ENCODE measurements at places on chromosomes 3 and 15.

GRCh38 chr3:192747746-192748145 lies 20.4 kb upstream of the FGF12 start:
- no peak for DNase-seq
- H3K4me3 ChIP-seq: no peak overlapping the region
- no peaks in the 10 kb centered on the region for H3K27me3 ChIP-seq
- H3K4me1 ChIP-seq: peaks cover 10% of the 10 kb centered on the region
- H3K36me3 ChIP-seq: peaks cover 3% of the 10 kb centered on the region

DNA sequence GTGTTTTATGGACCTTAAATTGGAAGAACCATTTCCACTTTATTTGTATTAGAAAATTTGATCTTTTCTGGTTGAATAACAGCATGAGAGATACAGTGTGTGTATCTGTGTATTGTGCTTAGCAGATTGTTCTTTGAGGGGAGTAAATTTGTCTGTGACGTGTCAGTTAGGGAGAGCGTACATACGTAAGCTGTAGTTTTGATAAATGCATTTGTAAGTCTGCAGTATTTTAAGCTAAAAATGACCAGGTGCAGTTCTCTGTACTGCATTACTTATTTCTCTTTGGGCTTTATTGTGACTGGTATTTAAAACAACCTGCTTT lies 264.8 kb downstream of the ROBO2 start:
- H3K27ac ChIP-seq: no peak overlapping the region
- DNase-seq: no peak
- no peak overlapping the region for H3K4me3 ChIP-seq
- peaks cover 12% of the 10 kb centered on the region for H3K4me1 ChIP-seq
- no peaks in the 10 kb centered on the region for H3K27me3 ChIP-seq

- no peak overlapping the region for H3K27ac ChIP-seq
- H3K36me3 ChIP-seq: no peaks in the 10 kb centered on the region
- H3K27me3 ChIP-seq: no peaks in the 10 kb centered on the region
- DNase-seq: no peak
- H3K4me1 ChIP-seq: peaks cover 10% of the 10 kb centered on the region
- no peak overlapping the region for H3K4me3 ChIP-seq
Measured at GRCh38 chr15:48601095-48601494, 44.4 kb downstream of the FBN1 start.

GRCh38 chr3:15796771-15797641 lies 773 bp downstream of the ANKRD28 start:
- H3K36me3 ChIP-seq: peaks cover 4% of the 10 kb centered on the region
- H3K4me3 ChIP-seq: peak overlapping the region; percentile 84
- peak overlapping the region; percentile 92 for H3K27ac ChIP-seq
- H3K4me1 ChIP-seq: peaks cover 41% of the 10 kb centered on the region
- DNase-seq: peak; percentile 5
- no peaks in the 10 kb centered on the region for H3K27me3 ChIP-seq

DNA sequence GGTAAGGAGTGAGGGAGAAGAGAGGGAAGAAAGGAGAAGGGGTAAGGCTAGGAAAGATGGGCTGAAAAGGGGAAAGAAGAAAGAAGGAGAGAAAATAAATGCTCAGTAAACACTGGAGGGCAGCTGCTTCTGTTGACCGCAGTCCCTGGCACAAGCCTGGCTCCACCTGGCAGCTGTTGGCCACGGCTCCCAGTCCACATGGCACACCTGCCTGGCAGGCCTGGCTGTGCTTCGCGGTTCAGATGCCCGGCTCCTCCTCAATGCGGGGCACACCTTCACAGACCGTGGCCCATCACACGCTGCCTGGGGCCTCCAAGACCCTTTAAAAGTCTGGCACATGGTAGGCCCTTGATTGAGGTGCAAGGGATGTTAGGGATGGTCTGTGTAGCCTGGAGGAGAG lies 516.8 kb upstream of the PROK2 start:
- no peaks in the 10 kb centered on the region for H3K36me3 ChIP-seq
- DNase-seq: no peak
- H3K4me1 ChIP-seq: peaks cover 21% of the 10 kb centered on the region
- no peak overlapping the region for H3K4me3 ChIP-seq
- no peak overlapping the region for H3K27ac ChIP-seq

GRCh38 chr15:40493089-40493840 lies 22.5 kb downstream of the CHST14 start:
- H3K27ac ChIP-seq: no peak overlapping the region
- H3K4me3 ChIP-seq: no peak overlapping the region
- no peak for DNase-seq
- H3K36me3 ChIP-seq: no peaks in the 10 kb centered on the region
- H3K27me3 ChIP-seq: peaks cover 2% of the 10 kb centered on the region

DNA sequence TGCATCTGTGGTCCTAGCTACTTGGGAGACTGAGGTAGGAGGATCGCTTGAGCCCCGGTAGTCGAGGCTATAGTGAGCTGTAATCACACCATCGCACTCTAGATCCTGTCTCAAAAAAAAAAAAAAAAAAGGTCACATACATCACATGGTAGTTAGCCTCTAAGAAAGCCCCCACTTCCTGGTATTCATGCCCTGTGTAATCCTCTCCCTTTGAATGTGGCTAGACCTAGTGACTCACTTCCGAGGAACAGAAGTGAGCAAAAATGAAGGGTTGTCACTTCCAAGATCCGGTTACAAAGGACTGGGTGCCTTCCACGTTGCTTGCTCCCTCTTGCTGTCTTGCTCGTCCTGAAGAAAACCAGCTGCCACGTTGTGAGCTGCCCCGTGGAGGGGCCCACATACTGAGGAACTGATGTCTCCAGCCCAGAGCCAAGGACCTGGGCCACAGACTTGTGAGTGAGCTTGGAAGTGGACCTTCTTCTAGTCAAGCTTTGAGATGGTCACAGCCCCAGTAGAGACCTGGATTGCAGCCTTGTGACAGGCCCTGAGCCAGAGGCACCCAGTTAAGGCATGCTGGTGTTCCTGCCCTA lies 12.6 kb upstream of the LCTL start:
- H3K27me3 ChIP-seq: no peaks in the 10 kb centered on the region
- H3K27ac ChIP-seq: no peak overlapping the region
- no peaks in the 10 kb centered on the region for H3K36me3 ChIP-seq
- no peak overlapping the region for H3K4me3 ChIP-seq

DNA sequence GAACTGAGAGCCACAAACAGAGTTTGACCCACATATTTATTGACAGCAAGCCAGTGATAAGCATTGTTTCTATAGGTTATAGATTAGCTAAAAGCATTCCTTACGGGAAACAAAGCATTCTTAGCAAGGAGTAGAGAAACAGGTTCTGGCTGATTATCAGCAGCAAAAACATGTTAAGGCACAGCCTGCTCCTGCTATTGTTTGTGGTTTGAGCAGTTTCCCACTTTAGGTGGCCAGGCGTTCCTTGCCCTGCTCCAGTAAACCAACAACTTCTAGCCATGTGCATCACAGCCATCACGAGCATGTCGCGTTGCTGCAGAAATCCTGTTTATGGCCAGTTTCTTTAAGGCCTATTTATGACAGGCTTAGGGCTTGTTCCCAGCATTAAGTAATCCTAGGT lies 44.7 kb upstream of the C2CD4B start:
- H3K27me3 ChIP-seq: peaks cover 12% of the 10 kb centered on the region
- no peaks in the 10 kb centered on the region for H3K4me1 ChIP-seq
- H3K36me3 ChIP-seq: no peaks in the 10 kb centered on the region
- DNase-seq: no peak
- no peak overlapping the region for H3K4me3 ChIP-seq
- H3K27ac ChIP-seq: no peak overlapping the region

DNA sequence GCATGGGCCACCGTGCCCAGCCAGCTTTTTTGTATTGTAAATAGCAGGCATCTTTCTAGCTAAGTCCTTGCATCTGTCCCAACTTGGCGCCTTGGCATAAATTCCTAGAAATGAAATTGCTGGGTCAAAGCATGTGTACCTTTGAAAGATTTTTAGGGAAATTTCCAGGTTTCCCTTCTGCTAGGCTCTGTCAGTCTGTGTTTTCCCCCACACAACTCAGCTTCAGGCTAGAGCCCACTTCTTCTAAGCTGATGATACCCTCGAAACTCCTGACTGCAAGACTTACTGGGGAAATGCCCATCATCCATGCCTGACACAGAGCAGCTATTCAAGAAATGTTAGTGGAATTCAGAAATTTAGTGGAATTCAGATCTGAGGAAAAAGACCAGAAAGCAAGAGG lies 10.8 kb upstream of the RPL32 start:
- DNase-seq: no peak
- H3K27ac ChIP-seq: no peak overlapping the region
- no peak overlapping the region for H3K4me3 ChIP-seq
- H3K36me3 ChIP-seq: no peaks in the 10 kb centered on the region

GRCh38 chr15:96344706-96345559 lies 14.4 kb downstream of the NR2F2 start:
- peaks cover 86% of the 10 kb centered on the region for H3K27me3 ChIP-seq
- peaks cover 37% of the 10 kb centered on the region for H3K36me3 ChIP-seq
- H3K27ac ChIP-seq: peak overlapping the region; percentile 58
- H3K4me3 ChIP-seq: peak overlapping the region; percentile 96
- peaks cover 94% of the 10 kb centered on the region for H3K4me1 ChIP-seq
- DNase-seq: no peak

DNA sequence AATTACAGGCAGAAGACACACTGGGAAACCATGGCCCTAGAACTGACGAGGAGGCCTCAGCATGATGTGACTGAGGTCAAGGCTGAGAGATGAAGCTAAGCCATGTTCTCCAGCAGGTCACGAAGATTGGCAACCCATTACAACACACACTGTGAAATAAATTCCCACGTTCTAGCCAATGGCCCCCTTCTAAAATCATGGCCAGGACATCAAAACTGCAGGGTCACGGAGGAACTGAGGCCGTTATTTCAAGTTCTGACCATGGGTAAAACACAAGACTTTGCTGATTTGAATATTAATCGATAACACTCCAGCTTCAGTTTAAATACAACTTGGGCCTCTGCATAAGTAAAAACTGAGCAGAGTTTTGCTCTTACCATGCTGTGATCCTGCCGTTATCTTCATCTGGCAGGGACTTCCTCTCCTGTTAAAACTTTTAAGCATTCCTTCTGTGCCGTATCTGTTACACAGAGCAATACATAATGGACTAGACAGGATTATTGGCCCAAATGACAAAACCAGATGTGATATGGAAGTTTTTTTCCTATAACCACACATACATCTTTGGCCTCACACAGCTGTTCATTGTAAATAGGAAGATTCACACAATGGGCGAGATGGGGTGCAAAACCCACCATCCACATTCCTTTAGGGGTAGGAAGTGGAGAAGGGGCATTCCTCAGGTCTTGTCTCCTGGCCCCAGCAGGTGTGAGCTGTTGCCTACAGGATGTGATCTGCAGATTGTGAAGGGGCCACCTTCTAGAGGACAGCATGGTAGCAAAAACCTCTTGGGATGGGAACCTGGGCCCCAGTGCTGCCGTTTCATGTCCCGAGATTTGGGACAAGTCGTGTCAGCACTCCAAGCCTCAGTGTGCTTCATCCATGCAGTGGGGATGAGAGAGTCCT lies 207.4 kb downstream of the OPA1 start:
- no peak overlapping the region for H3K4me3 ChIP-seq
- H3K27ac ChIP-seq: no peak overlapping the region
- DNase-seq: no peak
- peaks cover 9% of the 10 kb centered on the region for H3K4me1 ChIP-seq
- H3K36me3 ChIP-seq: no peaks in the 10 kb centered on the region

- H3K36me3 ChIP-seq: no peaks in the 10 kb centered on the region
- H3K27ac ChIP-seq: no peak overlapping the region
Measured at GRCh38 chr3:34508732-34509131, 710.3 kb downstream of the PDCD6IP start.

DNA sequence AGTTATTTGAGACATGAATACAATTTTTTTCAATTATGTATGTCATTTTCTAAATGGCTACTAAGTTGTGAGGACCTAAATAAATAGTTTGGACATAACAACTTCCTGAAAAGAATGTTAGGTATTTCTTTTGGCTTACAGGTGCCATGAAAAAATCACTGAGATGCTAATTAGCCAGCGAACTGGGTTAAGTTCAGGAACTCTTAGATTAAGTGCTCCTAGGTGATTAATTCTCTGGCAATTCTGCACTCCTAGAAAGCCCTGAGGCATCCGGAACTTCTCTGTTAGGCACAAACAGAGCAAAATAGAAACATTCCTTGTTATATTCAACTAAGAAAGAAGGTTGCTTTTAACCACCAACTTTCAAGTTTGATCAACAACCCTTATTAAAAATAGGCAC lies 192.3 kb downstream of the STAG1 start:
- H3K4me1 ChIP-seq: no peaks in the 10 kb centered on the region
- H3K27me3 ChIP-seq: no peaks in the 10 kb centered on the region
- no peak overlapping the region for H3K27ac ChIP-seq
- H3K4me3 ChIP-seq: no peak overlapping the region
- no peaks in the 10 kb centered on the region for H3K36me3 ChIP-seq

GRCh38 chr3:60424942-60425341 lies 826.3 kb downstream of the FHIT start:
- H3K4me1 ChIP-seq: no peaks in the 10 kb centered on the region
- no peaks in the 10 kb centered on the region for H3K27me3 ChIP-seq
- H3K4me3 ChIP-seq: no peak overlapping the region

DNA sequence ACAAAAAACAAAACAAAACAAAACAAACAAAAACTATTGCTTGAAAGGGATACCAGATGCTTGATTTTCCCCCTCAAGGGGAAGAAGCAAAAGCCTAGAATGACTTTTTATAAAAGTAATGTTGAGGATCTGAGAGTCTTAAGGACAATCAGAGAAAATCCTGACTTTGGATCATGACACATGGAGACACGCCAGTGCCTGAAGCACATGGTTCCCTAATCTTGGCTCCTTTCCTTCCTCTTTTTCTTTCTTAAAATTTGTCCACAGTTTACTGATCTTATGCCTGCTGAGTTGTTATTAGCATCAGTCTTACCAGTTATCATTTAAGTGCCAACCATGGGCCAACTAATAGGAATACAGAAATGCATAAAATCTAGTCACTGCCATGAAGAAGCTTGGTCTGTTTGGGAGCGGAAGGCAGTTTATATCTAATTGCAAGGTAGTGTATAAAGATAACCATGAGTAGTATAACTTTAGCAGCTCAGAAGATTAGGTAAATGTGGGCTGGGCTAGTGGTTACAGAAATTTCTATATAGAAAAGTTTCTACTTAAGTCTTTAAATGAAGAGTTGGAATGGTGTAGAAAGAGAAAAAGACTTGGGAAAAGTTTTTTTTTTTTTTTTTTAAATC lies 6.9 kb downstream of the GLCE start:
- no peaks in the 10 kb centered on the region for H3K27me3 ChIP-seq
- peaks cover 9% of the 10 kb centered on the region for H3K4me1 ChIP-seq
- peak overlapping the region; percentile 1 for H3K4me3 ChIP-seq
- peaks cover 2% of the 10 kb centered on the region for H3K36me3 ChIP-seq

GRCh38 chr3:8556473-8556869 lies 54.8 kb downstream of the LMCD1 start:
- no peak for DNase-seq
- H3K36me3 ChIP-seq: peaks cover 22% of the 10 kb centered on the region
- peaks cover 17% of the 10 kb centered on the region for H3K4me1 ChIP-seq
- no peaks in the 10 kb centered on the region for H3K27me3 ChIP-seq

- no peak overlapping the region for H3K27ac ChIP-seq
- H3K4me3 ChIP-seq: no peak overlapping the region
- no peaks in the 10 kb centered on the region for H3K27me3 ChIP-seq
- H3K36me3 ChIP-seq: no peaks in the 10 kb centered on the region
- no peaks in the 10 kb centered on the region for H3K4me1 ChIP-seq
Measured at GRCh38 chr3:50174947-50175524, 16.4 kb upstream of the GNAT1 start.

Measured in neural crest cell (in vitro differentiated cells).